WTC11 (cell line): ENCODE measurements at places on chromosomes 1 and 21.

GRCh38 chr1:27662261-27662660 lies 9.7 kb downstream of the IFI6 start:
- no peak for DNase-seq

DNA sequence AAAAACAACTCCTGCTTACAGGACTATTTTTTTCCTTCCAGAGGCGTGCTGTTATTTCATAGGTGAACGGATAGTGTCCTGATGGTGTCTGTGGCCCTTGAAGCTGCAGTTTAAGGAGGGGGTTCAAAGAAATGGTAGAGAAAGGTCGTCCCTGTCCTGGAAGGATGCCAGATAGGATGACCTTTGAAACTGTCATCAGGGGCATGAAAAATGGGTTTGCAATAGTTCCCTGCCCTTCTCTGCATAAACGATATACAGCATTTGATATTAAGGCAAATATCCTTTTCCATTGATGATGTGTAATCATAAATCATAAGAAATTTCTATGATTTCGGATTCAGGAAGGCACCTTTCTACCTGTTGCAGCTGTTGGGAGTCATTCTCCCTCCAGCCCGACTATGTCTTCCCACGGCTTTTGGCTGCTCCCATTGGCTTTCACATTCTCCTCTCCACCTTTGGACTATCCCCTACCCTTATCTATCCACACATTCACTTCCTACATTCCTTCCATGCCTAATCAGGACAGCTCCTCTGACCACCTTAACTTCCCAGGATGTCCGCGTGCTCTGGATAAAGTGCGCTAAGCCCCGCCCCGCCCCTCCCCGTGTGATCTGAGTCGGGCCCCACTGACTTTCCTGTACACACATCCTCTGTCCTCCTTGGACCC lies 209.8 kb downstream of the DISC1 start:
- DNase-seq = no peak

- no peak for DNase-seq
These were observed 30.6 kb upstream of the MCOLN3 start for GRCh38 chr1:85078903-85079302.

GRCh38 chr1:29961293-29962059 lies 725.2 kb downstream of the PTPRU start:
- DNase-seq = no peak

DNA sequence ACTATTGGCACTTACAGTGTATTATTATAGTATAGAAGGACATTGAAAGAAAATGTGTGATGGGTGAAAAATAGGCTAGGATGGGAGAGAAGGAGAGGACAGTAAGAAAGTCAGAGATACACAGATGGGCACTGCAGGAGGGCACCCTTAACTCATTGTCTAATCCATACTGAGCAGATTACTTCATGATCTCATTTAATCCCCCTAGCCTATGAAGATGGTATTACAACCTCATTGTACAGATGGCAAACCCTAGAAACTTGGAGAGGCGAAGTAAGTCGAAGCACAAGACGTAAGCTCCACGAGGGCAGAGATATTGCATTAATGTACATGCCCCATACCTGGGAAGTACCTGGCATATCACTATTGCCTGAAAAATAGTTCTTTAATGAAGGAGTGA lies 346.9 kb upstream of the DAB1 start:
- no peak for DNase-seq

- peak; percentile 49 for DNase-seq
These were observed 28.6 kb upstream of the IFNGR2 start for GRCh38 chr21:33374450-33375096.

DNA sequence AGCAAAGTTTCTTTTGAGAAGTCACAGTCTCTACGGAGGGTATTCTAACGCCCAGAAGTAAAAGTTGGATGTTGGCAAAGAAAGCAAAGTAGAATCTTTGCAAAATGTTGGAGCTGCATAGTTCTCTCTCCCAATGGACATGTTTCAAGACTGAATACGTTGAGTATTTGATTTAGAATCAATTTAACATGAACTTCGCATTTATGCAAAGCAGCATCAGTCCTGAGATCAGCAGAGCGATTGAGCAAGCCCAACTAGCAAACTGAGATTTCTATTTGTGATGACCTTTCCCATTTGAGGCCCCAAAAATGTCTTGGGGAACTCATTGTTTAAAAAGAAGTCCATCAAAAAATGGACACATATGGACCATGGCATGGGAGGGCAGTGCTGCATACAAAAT lies 8.0 kb downstream of the RUNX1 start:
- no peak for DNase-seq

DNA sequence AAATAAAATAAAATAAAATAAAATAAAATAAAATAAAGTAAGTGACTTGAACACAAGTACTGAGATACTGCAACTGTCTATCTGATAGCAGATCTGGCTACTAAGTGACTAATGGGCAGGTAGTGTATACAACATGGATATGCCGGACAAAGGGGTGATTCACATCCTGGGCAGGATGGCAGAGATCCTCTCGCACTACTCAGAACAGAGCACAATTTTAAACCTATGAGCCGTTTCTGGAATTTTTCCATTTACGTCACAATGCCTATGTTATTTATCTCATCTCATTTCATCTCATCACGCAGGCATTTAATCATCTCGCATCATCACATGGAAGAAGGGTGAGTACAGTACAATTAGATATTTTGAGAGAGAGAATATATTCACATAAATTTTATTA lies 233.3 kb upstream of the COA6 start:
- no peak for DNase-seq

DNA sequence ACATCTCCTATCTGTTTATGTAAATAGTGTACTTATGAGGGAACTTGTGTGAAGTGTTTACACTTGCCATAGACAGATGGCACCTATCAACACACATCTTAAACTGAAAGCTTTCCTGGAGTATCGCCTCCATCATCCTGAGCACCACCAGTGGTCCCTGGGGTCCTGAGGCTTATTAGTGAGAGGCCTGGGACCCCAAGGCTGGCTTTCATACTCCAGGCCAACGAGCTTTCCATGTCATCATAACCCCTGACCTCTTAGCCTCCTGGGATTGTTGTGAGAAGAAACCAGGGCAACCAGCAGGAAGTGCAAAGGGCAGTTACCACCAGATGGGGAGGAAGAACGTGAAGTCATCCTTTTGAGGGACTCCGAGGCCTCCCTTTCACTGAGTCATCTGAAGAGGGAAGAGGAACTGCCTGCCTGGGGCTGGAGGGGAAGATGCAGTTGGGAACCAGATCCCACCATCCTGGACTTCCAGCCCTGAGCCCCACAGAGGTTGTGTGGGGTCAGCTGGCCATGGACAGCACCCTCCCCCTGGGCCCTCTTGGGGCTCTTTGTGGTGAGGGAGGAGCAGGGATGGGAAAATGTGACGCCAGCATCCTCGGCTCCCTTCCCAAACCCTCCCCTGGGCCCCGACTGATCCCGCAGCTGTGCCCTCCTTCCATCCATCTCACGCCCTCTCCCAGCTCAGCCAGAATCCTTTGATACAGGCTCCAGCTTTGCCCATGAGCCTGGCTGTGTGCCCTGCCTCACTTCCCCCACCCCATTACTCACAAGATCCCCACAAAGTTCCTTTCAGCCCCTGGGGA lies 5.8 kb downstream of the INKA2 start:
- DNase-seq = no peak

DNA sequence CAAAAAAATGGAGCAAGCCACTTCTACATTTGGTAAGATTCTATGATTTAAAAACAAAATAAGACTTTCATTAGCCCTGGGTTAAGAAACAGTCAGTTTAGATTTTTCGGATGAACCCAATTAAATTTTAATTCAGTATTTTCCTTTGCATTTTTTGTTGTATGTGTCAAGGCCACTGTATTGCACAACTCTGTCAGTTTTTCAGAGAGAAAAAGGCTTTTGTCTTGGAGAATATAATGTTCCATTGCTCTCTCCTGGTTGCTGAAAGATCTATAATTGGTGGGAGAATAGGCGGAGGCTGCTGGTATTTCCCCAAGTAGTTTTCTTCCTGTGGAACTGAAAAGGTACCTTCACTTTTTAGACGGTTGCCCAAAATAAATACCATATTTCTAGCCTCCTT lies 84.6 kb downstream of the NEGR1 start:
- DNase-seq = no peak

DNA sequence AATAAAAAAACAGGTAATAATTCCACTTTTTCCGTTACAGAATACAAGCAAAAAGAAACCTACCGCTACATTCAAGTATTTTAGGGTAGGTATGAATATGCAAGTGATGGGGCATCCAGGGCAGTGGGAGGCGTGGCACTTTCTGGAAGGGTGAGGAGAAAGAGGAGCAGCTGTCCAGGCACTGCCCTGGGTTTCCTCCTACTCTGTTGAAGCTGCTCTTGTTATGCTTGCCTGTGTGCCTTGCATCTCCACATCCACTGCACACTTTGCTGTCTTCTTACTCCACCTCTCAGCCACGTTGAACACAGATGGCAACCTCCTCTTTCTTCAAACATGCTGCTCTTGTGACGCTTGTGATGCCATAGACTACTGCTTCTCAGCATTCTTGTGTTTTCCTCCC lies 83.2 kb downstream of the RPE65 start:
- no peak for DNase-seq

- no peak for DNase-seq
These were observed 14.0 kb upstream of the DISC1 start for GRCh38 chr1:231612393-231613089.

- DNase-seq = no peak
These were observed 636 bp downstream of the VAMP4 start for GRCh38 chr1:171740987-171741871.

- no peak for DNase-seq
These were observed 230.2 kb downstream of the PAPPA2 start for GRCh38 chr1:176692988-176693696.

DNA sequence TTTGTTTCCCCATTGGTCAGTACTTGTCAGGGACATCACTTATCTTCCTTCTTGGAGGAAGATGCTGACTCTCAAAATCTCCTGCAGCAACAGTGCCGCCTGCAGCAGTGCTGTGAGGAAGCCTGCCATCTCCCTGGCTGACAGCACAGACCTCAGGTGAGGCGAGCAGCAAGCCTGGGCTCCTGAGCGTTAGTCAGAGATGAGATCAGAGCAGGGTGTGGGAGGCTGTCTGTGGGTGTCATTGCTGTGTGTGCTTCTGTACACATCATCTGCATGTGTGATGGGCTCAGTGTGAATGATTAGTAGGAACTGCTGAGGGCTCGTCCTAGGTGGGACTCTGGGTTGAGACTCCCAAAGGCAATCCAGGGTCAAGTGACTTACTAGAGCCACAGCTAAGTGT lies 6.1 kb downstream of the STRIP1 start:
- no peak for DNase-seq

GRCh38 chr1:14571810-14572767 lies 26.4 kb upstream of the KAZN start:
- peak; percentile 79 for DNase-seq

GRCh38 chr1:96365596-96366390 lies 355.8 kb upstream of the PTBP2 start:
- DNase-seq = no peak

DNA sequence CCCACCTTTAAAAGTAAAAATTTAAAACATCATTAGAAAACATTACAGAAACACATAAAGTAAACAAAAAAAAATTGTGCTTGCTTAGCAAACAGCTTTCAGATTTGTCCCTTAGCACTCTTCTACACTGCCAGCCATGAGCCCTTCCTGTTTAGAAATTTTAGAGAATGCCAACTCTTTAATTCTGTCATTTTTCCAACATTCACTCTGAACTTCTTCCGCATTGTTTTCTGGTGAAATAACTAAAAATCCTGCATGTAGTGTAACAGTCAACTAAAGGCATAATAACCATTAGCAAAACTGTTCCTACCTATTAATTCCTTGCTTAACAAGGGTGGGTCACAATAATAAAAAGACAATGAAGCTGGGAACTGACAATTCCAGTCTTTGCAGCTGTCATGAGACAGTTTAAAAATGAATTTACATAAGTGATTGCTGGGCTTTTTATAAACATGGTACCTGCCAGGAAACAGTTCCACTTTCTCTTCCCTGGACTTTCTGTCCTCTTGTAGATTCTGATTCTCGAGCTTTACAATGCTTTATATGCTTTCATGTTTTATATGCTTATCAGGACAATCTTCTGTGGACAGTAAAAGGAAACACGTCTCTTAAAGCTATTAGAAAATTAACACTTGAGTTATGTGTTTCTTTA lies 19.0 kb downstream of the GNG12 start:
- DNase-seq = no peak

GRCh38 chr1:167438171-167439138 lies 79.9 kb downstream of the CD247 start:
- DNase-seq = no peak

DNA sequence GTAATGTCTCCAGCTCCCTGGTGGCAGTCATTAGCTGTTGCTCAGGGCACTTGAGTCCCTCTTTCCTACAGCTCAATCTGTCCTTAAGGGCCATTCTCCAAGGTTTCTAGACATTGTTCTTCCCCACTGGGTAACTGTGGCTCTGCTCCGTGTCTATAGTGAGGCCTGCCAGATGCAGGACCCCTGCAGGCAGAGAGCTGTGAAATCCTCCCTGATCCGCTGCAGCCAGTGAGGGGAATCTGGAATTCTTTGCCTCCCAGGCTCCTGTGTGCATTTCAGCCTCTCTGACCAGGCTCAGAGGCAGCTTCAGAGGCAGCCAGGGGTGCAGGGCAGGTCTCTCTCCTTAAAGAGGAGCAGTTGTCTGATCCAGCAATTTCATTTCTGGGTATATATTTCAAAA lies 14.4 kb upstream of the IGSF21 start:
- no peak for DNase-seq

DNA sequence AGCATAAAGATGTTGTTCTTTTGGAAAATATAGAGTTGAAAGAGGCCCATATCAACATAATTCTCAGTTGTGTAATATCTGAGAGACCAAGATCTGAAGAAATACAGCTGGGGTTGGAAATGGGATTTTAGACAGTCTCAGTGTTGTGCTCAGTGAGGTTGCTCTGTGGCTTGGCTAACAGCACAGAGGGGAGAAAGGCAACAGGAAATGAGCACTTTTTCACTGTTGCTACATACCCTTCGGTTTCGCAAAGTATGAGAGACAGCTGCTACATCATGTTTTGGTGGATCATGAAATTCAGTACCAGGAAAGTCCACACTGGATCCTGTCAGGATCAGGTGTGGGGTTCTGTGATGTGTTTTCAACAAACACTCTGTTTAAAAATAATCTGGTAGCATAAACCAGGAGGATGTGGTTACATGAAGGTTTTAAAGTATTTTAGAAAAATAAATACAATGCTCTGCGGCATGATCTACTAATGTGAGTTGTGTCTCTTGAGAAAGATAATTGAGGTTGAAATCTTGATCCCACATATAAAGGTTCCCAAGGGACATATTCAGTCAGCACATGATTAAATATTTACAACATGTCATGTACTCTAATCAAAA lies 7.0 kb upstream of the GPR88 start:
- no peak for DNase-seq
